ENCODE measurements at places on chromosomes 3 and 15.

DNA sequence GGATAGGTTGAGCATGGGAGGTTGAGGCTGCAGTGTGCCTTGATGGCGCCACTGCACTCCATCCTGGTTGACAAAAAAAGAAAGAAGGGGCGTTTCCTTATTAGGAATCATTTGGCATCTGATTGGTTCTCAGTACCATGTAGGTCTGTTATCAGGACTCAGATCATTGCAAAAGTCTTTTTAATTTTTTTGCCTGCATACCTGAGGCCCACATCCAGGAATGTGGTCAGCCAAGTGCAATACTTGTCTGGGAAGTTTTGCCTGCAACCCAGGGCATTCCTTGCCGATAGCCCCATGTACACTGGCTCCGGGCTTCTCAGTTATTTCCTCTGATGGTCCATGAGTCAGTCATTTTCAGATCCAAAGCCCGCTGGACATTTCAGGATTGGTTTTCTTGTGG lies 50.1 kb upstream of the CRTC3 start:
- peaks cover 53% of the 10 kb centered on the region for H3K4me1 ChIP-seq
- peaks cover 65% of the 10 kb centered on the region for H3K36me3 ChIP-seq
- DNase-seq, result no peak
- H3K27ac ChIP-seq, result no peak overlapping the region

- peaks cover 9% of the 10 kb centered on the region for H3K4me1 ChIP-seq
- H3K4me3 ChIP-seq, result no peak overlapping the region
- H3K27me3 ChIP-seq, result peaks cover 7% of the 10 kb centered on the region
- no peaks in the 10 kb centered on the region for H3K36me3 ChIP-seq
- DNase-seq, result no peak
- no peak overlapping the region for H3K27ac ChIP-seq
Observed at GRCh38 chr3:152556731-152557254, 278.1 kb upstream of the P2RY1 start.

DNA sequence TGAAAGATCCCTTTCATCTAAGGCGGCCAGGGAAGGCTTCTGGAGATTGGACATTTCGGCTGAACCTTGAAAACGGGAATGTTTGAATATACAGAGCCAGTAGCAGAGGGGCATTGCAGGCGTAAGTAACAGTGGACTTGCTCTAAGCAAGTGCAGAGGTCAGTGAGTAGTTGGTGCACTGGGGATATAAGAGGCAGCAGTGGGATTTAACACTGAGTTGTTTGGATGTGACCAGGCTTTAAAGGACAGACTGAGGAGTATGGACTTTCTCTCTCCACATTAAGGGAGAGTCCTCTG lies 1.3 kb downstream of the ARNT2 start:
- H3K36me3 ChIP-seq, result no peaks in the 10 kb centered on the region
- H3K27ac ChIP-seq, result no peak overlapping the region
- H3K4me3 ChIP-seq, result no peak overlapping the region
- no peak for DNase-seq
- H3K27me3 ChIP-seq, result peaks cover 65% of the 10 kb centered on the region

DNA sequence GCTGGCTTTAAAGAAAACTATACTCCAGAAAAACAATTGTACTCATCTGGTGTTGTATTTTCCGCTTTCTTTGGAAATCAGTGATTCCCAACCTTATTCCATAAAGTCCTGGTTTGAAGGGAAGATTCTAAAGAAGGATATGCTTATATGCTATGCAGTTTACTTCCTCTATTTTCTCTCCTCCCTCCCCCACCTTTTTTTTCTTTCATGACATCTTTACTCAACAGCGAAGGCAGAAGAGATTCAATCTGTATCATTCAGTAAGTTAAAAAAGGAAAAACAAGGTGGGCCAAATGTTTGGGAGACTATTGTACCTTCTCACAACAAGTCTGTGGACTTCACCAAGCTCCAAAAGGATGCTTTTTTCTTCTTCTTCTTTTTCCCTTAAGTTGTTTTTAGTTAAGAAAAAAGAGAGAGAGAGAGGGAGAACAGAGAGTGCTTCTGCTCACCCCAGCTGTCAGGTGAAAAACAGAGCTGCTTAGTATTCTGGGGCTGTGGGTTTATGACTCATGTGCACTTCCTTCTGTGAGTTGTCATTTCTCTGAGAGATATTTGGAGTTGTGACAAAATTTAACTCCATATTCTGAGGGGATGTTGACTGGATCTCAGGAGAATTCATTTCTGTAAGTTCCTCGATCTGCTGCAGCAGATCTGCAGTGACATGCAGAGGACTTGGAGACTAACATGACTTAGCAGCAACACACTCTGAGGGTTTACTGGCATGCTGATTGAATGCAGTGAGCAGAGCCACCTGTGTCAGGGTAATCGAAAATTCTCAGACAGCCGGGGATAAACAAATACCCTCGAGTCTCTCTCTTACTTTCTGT lies 70.7 kb downstream of the SSR3 start:
- H3K4me3 ChIP-seq, result peak overlapping the region; percentile 65
- H3K27ac ChIP-seq, result peak overlapping the region; percentile 94
- DNase-seq, result peak; percentile 70
- H3K4me1 ChIP-seq, result peaks cover 45% of the 10 kb centered on the region

GRCh38 chr15:63107895-63108546 lies 13.6 kb upstream of the LACTB start:
- H3K4me3 ChIP-seq, result no peak overlapping the region
- no peak for DNase-seq
- H3K27ac ChIP-seq, result no peak overlapping the region
- peaks cover 5% of the 10 kb centered on the region for H3K27me3 ChIP-seq
- H3K36me3 ChIP-seq, result no peaks in the 10 kb centered on the region
- H3K4me1 ChIP-seq, result no peaks in the 10 kb centered on the region

DNA sequence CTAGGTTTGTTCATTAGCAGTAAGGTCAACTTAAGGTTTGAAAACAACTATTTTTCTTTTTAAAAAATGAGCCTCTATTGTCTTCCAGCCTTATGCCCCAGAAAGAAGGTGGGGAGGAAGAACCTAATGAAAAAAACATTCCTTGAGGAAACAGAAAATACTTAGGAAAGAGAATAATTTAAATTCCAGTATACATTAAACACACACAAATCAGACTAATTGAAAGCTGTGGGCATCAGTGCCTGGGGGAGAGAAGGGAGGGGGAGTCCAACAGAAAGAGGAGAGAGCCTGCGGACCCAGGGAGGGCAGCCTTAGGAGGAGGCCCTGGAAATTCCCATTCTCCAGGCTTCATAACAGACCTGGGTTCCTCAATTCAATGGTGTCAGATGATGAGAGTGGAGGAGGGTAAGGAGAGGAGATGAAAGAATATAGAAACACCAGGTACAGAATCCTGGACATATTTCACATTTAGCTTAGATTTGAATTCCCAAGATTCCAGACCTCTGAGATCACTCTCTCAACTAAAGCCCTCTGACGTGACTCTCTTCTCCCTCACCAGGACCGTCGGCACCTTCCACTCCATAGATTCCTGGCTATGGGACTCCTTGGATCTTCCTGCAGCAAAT lies 320.5 kb upstream of the UMPS start:
- no peak overlapping the region for H3K4me3 ChIP-seq
- no peaks in the 10 kb centered on the region for H3K36me3 ChIP-seq

DNA sequence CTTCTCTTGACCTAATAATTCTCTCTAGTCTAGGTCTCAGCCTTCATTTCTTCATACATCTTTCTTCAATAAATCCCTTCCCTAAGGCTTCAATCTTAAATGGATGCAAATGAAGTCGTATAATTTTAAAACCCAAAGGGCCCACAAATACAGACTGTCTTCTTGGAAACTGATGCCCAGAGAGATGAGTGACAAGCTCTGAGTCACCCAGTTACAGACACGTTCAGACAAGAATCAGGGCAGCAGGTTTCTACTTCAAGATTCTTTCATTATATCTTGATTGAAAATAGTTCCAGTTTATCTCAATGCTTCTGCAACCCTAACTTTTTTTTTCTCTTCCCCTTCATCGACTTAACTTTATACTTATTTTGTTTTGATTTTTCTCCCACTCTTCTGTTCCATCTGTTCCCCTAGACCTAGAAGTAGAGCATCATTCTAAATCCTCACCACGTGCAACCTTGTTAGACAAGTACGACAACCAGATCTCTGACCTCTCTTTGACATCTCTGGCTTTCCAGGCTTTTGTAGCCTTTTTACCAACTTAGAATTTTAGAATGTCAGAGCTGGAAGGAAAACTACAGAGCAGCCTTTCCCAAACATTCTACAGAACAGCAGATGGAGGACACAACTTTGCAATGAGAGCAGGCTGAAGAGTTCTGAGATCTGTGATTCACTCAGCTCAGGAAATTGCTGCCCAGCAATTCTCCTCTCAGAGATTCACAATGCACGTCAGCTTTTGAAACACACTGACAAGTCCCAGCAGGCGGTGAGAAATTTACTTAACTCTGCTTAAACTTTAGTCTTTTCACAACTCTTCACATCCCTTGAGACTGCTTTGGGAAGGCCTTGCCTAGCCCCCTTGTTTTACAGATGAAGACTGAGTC lies 25.3 kb downstream of the NCEH1 start:
- H3K27ac ChIP-seq, result peak overlapping the region; percentile 21
- peaks cover 2% of the 10 kb centered on the region for H3K36me3 ChIP-seq
- no peak overlapping the region for H3K4me3 ChIP-seq
- no peaks in the 10 kb centered on the region for H3K27me3 ChIP-seq
- no peak for DNase-seq

DNA sequence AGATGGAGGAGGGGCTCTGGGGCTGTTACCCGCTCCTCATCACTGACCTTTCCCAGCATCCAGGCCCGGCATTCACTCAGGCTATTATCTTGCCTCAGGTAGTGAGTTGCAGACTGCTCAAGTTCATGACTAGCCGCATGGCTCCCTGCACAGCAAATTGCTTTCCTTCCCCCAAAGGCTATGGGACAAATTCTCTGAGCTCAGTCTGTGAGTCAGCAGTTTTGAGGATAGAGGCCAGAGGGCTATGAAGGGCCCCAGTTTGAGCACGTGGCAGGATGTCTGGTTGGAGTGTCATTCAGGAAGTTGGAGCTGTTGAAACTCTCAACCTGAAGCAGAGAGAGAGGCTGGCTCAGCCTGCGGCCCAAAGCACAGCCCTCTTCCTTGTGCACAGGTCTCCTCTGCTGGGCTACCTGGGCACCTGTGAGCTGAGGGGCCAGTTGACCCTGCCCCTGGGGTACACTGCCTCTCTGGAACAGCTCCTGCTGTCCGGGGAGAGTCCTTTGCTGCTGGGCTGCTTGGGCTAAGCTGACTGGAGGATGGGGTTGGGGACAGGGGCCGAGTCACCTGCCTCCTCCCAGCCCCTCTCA lies 7.9 kb downstream of the FAH start:
- peak overlapping the region; percentile 82 for H3K27ac ChIP-seq
- H3K36me3 ChIP-seq, result peaks cover 57% of the 10 kb centered on the region
- H3K4me3 ChIP-seq, result no peak overlapping the region

- no peaks in the 10 kb centered on the region for H3K27me3 ChIP-seq
- H3K4me3 ChIP-seq, result no peak overlapping the region
- H3K4me1 ChIP-seq, result no peaks in the 10 kb centered on the region
- H3K36me3 ChIP-seq, result peaks cover 4% of the 10 kb centered on the region
- DNase-seq, result no peak
Observed at GRCh38 chr3:108377384-108377783, 81.0 kb downstream of the HHLA2 start.

- no peak overlapping the region for H3K4me3 ChIP-seq
- no peaks in the 10 kb centered on the region for H3K36me3 ChIP-seq
- peaks cover 28% of the 10 kb centered on the region for H3K27me3 ChIP-seq
- no peak for DNase-seq
- no peak overlapping the region for H3K27ac ChIP-seq
Observed at GRCh38 chr15:91561371-91562100, 292.0 kb upstream of the SLCO3A1 start.

GRCh38 chr3:184140436-184140835 lies 5.3 kb downstream of the EIF2B5 start:
- H3K27ac ChIP-seq, result no peak overlapping the region
- peaks cover 22% of the 10 kb centered on the region for H3K4me1 ChIP-seq
- no peaks in the 10 kb centered on the region for H3K27me3 ChIP-seq
- peaks cover 46% of the 10 kb centered on the region for H3K36me3 ChIP-seq
- DNase-seq, result no peak

DNA sequence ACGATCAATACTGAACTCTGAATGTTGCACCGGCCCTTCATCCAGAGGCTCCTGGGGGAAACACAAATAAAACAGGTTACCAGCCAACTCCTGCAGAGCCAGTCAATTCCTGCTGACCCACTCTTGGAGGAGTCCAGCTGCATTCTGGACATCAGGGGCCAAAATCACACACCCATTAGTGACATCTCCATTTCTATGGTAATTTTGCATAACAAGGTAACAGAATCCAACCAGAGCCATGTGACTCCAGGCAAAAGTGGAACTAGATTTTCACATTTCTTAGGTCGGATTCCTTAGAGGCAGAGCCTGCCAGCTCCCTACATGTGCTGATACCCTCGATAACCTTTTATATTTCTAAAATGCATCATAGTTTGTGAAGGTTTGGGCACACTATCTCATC lies 119.2 kb upstream of the CTNNB1 start:
- no peak overlapping the region for H3K27ac ChIP-seq
- DNase-seq, result no peak
- no peaks in the 10 kb centered on the region for H3K36me3 ChIP-seq
- H3K27me3 ChIP-seq, result peaks cover 1% of the 10 kb centered on the region
- H3K4me1 ChIP-seq, result no peaks in the 10 kb centered on the region

DNA sequence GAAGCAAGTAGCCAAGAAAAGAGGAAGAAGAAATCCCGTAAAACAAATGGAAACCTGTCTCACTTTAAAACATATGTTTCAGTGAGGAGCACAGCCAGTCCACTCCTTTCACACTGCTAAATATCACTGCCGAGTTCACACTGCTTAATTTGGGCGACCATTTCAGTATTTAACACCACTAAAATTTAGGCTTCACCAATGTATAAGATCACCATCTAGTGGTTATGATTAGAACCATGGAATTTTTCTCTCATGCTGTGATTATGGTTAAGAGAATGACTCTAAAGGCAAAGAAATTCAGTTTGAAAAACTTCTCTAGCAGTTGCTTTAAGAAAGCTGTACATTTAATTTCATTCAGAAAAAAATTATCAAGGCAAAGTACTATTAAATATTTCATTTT lies 16.6 kb downstream of the SLC4A7 start:
- no peak overlapping the region for H3K27ac ChIP-seq
- H3K4me1 ChIP-seq, result peaks cover 7% of the 10 kb centered on the region
- H3K4me3 ChIP-seq, result no peak overlapping the region

- H3K4me3 ChIP-seq, result no peak overlapping the region
- H3K27me3 ChIP-seq, result peaks cover 8% of the 10 kb centered on the region
- no peaks in the 10 kb centered on the region for H3K36me3 ChIP-seq
- H3K4me1 ChIP-seq, result no peaks in the 10 kb centered on the region
- no peak for DNase-seq
Observed at GRCh38 chr15:79942741-79943481, 28.1 kb downstream of the BCL2A1 start.

DNA sequence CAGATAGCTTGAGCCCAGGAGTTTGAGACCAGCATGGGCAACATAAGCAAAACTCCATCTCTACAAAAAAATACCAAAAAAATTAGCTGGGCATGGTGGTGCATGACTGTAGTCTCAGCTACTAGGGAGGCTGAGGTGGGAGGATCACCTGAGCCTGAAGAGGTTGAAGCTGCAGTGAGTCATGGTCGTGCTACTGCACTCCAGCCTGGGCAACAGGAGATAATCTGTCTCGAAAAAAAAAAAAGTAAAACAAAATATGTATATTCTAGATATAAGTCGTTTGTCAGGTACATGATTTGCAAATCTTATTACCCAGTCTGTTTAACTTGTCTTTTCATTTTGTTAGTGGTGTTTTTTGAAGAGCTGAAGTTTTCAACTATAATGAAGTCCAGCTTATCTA lies 40.2 kb downstream of the ZNF860 start:
- H3K27ac ChIP-seq, result no peak overlapping the region
- peaks cover 10% of the 10 kb centered on the region for H3K27me3 ChIP-seq
- DNase-seq, result no peak
- H3K4me1 ChIP-seq, result peaks cover 2% of the 10 kb centered on the region
- H3K36me3 ChIP-seq, result no peaks in the 10 kb centered on the region

All from activated CD4-positive, alpha-beta T cell treated with anti-CD3 and anti-CD28 coated beads, Interleukin-2, amount 10 ng/mL, durations not matched to agents 7 days and 5 days (primary cell).